ENCODE measurements at places on chromosomes 12 and 14. TPM values are rescaled to one million over a fixed set of nuclear protein-coding genes. Genes with fewer than 3 reads are reported as not detected.

Gene AQP5
- total RNA-seq: 0.47 TPM

Gene ADAM20
- total RNA-seq: 1.5 TPM

Gene SERPINA6
- not detected for total RNA-seq

Gene NKX2-1
- total RNA-seq: not detected

Gene GPN3
- 19.9 TPM for total RNA-seq

Gene PTPRB
- 169 TPM for total RNA-seq

Gene CAPZA3
- not detected for total RNA-seq

Gene SCFD1
- total RNA-seq: 74.2 TPM

Gene LMO3
- not detected for total RNA-seq

Gene FGF6
- not detected for total RNA-seq

Gene CLEC9A
- not detected for total RNA-seq

Gene SMOC1
- 3.1 TPM for total RNA-seq

Gene NRIP2
- total RNA-seq: not detected

Gene RBP5
- total RNA-seq: 0.19 TPM

Gene CFAP73
- total RNA-seq: not detected

Gene GZMH
- not detected for total RNA-seq

Gene CAND1
- total RNA-seq: 162 TPM

Gene SYCP3
- not detected for total RNA-seq

Gene KLHDC1
- total RNA-seq: 6.6 TPM

Gene IL26
- total RNA-seq: not detected

Gene CCND2
- 111 TPM for total RNA-seq

Gene PLEKHD1
- total RNA-seq: under 0.01 TPM

Gene SLC6A12
- total RNA-seq: not detected

Gene TGM1
- total RNA-seq: 0.17 TPM

Gene PTCSC3
- total RNA-seq: not detected

Gene CAPS2
- under 0.01 TPM for total RNA-seq

Gene A2M
- 14.0 TPM for total RNA-seq

Gene SAMD15
- 0.88 TPM for total RNA-seq

Gene LPAR5
- total RNA-seq: not detected

Gene FOXN4
- not detected for total RNA-seq

Gene RDH11
- 91.9 TPM for total RNA-seq

Gene SOAT2
- total RNA-seq: not detected

Gene LRP1-AS
- total RNA-seq: not detected

Gene OLR1
- total RNA-seq: not detected

Gene SLC35F4
- not detected for total RNA-seq

Gene KCNC2
- not detected for total RNA-seq

Gene MORN3
- not detected for total RNA-seq

Gene KRT75
- total RNA-seq: not detected

Gene KRT3
- total RNA-seq: not detected

Gene CCDC38
- not detected for total RNA-seq

Gene PLEK2
- 1.4 TPM for total RNA-seq

Gene KRT81
- total RNA-seq: not detected

Gene TAS2R50
- total RNA-seq: 2.3 TPM

Gene GARIN6
- total RNA-seq: not detected

Gene ARF6
- 64.7 TPM for total RNA-seq

Gene PRH2
- total RNA-seq: not detected

Gene B4GALNT3
- not detected for total RNA-seq

Gene CLMN
- 1.5 TPM for total RNA-seq

Gene MMP19
- total RNA-seq: 0.68 TPM

Data from dermis blood vessel endothelial cell (primary cell).